Right hindlimb (tissue), 1 donor: ENCODE measurements at places on chromosomes 5 and 9.

DNA sequence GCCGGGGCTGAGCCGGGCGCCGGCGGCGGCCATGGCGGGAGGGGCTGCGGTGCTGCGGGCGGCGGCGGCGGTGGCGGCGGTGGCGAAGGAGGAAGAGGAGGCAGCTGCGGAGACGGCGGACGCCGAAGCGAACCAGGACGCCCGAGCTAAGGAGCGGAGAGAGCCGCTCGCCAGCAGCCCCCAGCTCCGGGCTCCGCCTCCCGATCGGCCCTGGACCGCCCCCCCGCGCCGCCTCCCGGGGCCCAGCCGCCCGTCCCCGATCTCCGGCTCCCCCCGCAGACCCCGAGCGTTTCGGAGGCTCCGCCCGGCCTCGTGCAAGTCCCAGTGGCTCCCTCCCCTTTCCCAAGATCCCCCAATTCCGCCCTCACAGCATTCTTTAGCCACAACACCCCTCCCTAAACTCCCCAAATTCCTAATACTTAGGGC lies at the start of gene ASTN2:
Gene ASTN2, minus strand, starts transcription at position 152 of the 426 bp plus-strand sequence. Its CDS starts 119 bp downstream, at position 33.
- DNase-seq = peak; percentile 68

GRCh38 chr5:150122158-150122510 lies 33.5 kb downstream of the PDGFRB start:
- DNase-seq = peak; percentile 25

- no peak for DNase-seq
Measured at GRCh38 chr5:139650031-139650688, 2.0 kb downstream of the CXXC5 start.

- DNase-seq = no peak
Measured at GRCh38 chr9:28155671-28156070, 582.4 kb upstream of the C9orf72 start.

DNA sequence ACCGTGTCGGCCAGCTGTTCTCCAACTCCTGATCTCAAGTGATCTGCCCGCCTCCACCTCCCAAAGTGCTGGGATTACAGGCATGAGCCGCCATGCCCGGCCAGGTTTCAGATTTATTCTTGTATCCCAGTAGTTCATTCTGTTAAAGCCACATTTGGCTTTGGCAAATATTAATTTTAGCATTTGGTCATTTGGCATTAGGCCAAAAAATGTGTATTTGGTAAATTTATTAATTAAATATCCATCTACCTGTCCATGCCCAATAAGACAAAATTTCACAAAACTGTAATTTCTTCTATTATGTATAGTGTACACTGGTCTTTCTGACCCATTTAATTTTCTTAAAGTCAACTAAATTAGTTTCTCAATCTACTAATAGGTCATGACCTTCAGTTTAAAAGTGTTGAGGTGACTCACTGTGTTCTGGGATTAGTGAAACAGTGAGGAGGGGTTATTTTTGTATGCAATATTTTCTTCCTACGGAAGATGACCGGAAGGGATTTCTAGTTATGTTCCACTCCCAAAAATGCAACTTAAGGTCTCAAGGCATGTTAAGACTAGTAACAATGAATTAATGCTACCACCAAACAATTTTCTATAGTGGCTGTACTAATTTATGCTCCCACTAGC lies 21.0 kb downstream of the OSTF1 start:
- no peak for DNase-seq

GRCh38 chr5:141654298-141654697 lies 3.1 kb upstream of the FCHSD1 start:
- DNase-seq = no peak
